Mononuclear cell (primary cell): ENCODE measurements at places on chromosomes 2 and 18. TPM values are rescaled to one million over a fixed set of nuclear protein-coding genes. Genes with fewer than 3 reads are reported as not detected.

FAM136A gene
- total RNA-seq, result 18.1 TPM

CNTNAP5 gene
- total RNA-seq, result not detected

CAD gene
- 5.7 TPM for total RNA-seq

TCF7L1 gene
- not detected for total RNA-seq

MRPL53 gene
- total RNA-seq, result 8.3 TPM

ZNF516 gene
- total RNA-seq, result 27.7 TPM

NOTO gene
- not detected for total RNA-seq

AGAP1 gene
- 2.7 TPM for total RNA-seq

PGAP1 gene
- total RNA-seq, result 8.8 TPM

APOB gene
- not detected for total RNA-seq

GLI2 gene
- total RNA-seq, result not detected

SH3RF3 gene
- total RNA-seq, result 2.2 TPM

RNPEPL1 gene
- total RNA-seq, result 41.1 TPM

ACKR3 gene
- 2.7 TPM for total RNA-seq

COLEC12 gene
- total RNA-seq, result 0.21 TPM

SERPINB4 gene
- total RNA-seq, result not detected

SIX2 gene
- 0.10 TPM for total RNA-seq

TMEM17 gene
- total RNA-seq, result 0.21 TPM

HNMT gene
- 42.2 TPM for total RNA-seq

DYNAP gene
- not detected for total RNA-seq

PFN4 gene
- total RNA-seq, result not detected

IHH gene
- total RNA-seq, result 0.10 TPM

SERPINB8 gene
- total RNA-seq, result 18.8 TPM

GYPC gene
- 132 TPM for total RNA-seq

IL1RN gene
- 203 TPM for total RNA-seq

ESPNL gene
- total RNA-seq, result 0.10 TPM

PTPN2 gene
- 63.1 TPM for total RNA-seq

CCNYL1 gene
- total RNA-seq, result 10.8 TPM

IGFBP2 gene
- 0.52 TPM for total RNA-seq

FEV gene
- total RNA-seq, result not detected

NDC80 gene
- 8.6 TPM for total RNA-seq

TTN gene
- total RNA-seq, result 47.6 TPM

PAX8 gene
- 0.31 TPM for total RNA-seq

OSBPL1A gene
- total RNA-seq, result 4.2 TPM

IL1A gene
- 23.4 TPM for total RNA-seq

CRYBA2 gene
- not detected for total RNA-seq

AFF3 gene
- total RNA-seq, result 21.9 TPM

DAPL1 gene
- not detected for total RNA-seq

L3MBTL4 gene
- 3.0 TPM for total RNA-seq

CHST10 gene
- 6.0 TPM for total RNA-seq

POTEI gene
- total RNA-seq, result under 0.01 TPM

MLPH gene
- not detected for total RNA-seq

C18orf54 gene
- total RNA-seq, result 0.42 TPM

DUSP11 gene
- total RNA-seq, result 84.5 TPM

RFX8 gene
- total RNA-seq, result 0.21 TPM

TMEM37 gene
- not detected for total RNA-seq

IL36G gene
- not detected for total RNA-seq

CACNB4 gene
- 0.84 TPM for total RNA-seq

MAP3K2 gene
- 153 TPM for total RNA-seq

SP9 gene
- not detected for total RNA-seq

ANKRD30BL gene
- not detected for total RNA-seq

SLC1A4 gene
- 3.6 TPM for total RNA-seq

GALM gene
- total RNA-seq, result 13.0 TPM
